ENCODE measurements at places on chromosomes 6 and 20.

GRCh38 chr20:48247961-48248360, 462.7 kb upstream of the SULF2 start:
- no peak for DNase-seq

GRCh38 chr20:41133709-41134361, 3.5 kb upstream of the PLCG1 start:
- no peak for DNase-seq

DNA sequence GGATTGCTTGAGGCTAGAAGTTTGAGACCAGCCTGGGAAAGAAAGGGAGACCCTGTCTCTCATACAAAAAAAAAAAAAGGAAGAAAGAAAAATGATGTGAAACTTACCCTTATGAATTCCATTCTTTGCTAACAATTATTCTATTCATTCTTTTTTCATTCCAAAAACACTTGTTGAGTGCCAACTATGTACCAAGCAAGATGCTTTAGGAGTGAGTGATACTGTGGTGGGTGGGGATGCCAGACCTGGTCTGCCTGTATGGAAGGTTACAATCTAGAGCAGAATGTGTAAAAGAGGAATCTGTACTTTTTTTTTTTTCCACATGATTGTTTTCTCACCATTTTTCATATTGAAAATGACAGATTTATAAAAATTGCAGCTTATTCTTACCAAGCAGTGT, 73.8 kb upstream of the TULP1 start:
- DNase-seq = no peak

- DNase-seq = no peak
Observed at GRCh38 chr20:54062812-54063280, 7.5 kb downstream of the BCAS1 start.

DNA sequence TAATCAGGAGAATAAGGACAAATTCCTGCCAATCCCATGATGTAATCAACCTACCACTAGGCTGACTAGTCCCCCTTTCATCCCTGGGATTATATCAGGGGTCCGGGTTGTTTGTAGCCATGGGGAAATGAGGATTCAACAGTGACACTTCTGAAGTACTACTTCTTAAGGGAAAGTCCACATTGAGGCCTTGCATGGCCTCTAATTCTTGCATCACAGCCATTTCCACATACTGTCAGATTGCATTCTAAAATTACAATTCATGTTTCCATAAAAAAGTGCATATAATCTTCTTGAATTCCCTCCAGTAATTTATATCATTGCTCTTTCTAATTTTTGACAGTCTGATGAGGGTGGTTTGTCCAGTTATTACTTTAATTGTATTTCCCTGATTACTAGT, 184.2 kb downstream of the PHF3 start:
- no peak for DNase-seq

- no peak for DNase-seq
Observed at GRCh38 chr6:117818449-117818848, 88.6 kb upstream of the SLC35F1 start.

DNA sequence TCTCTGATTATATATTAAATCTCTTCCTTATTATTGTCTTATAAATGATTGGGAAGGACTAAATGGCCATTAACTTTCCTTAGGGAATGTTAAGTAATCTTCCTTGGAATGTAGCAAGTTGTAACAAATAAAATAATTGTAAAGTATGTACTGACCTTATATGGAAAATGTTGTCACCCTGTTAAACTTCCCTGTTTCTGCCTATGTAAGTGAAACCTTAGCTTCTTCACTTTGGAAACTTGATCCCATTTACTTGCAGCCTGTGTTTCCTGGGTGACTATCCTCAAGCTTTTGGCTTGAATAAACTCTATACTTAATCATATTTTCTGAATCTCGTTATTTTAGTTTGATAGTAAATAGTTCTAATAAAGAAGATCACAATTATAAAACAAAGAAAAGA, 519.5 kb upstream of the PTCHD4 start:
- DNase-seq = no peak

DNA sequence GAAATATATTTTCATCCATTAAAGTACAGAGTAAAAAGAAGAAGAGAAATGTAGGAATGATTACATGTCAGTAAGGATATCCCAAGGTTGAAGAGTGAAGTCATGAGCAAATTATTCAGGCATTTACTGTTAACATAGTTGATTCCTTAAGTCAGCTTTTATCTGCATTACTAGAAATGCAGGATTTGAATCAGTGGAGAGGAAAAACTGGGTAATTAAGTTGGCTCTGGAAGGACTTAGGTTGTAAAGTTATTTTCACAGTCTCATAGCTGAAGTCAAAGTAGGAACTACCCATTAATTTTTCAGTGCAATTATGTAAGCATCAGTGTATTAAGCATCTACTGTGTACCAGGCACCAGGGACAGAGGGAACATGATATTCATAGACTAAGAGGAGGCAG, 7.8 kb downstream of the NAA20 start:
- DNase-seq = no peak

DNA sequence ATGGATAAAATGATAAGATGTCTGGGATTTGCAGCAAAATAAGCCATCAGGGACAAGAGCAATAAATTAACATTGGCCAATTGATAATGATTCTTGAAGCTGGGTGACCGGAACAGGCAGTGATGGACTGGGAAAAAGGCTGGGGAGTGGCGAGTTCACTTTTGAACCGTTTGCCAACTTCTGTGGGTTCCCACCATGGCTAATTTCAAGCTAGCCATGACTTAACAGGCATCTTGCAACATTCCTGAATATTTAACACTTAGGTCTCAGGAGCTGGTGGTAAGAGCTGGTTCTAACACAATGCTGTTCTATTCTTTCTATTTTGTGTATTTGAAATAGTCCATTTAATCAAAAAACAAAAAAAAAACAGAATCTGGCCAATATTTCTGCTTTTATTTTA, 37.6 kb upstream of the CD83 start:
- no peak for DNase-seq

GRCh38 chr6:51892339-51892738, 195.1 kb downstream of the PKHD1 start:
- DNase-seq = no peak

GRCh38 chr6:125469915-125470314, 168.1 kb upstream of the HDDC2 start:
- no peak for DNase-seq

DNA sequence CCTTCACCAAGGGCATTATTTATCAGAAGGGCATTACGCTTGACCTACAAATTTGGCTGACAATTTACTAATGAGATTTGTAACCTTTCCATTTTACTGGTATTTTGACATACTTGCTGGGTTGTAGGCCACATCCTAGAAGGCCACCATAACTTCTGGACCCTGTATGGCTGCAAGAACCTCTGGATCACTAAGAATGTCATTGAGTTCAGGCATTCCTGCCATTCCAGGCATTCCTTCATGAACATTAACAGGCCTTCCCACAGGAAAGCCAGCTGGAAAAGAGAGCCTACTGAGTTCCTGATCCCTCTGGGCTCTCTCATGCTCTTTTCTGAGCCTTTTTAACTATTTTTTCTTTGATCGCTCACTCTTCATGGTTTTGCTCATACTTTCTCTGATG, 28.4 kb upstream of the SLC35A1 start:
- DNase-seq = no peak

DNA sequence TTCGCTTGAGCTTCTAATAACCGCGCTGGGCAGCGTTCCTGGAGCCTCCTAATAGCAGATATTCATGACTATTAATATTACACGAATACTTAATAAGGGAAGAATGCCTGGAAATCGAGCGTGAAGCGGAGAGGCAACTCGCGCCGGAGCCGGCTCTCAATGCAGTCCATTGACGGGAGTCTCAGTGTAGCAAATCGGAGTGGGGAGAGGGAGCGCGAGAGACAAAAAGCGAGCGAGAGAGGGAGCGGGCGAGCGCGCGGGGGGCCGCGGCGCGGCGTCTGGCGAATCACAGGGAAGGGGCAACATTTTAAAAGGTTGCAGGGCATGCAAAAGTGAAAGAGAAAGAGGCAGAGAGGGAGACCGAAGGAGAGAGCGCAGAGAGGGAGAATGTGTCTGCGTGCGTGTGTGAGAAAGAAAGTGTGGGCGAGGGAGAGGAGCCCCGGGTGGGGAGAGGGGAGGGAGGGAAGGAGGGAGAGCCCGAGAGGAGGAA, 2.9 kb downstream of the TFAP2A start:
- no peak for DNase-seq

- no peak for DNase-seq
Observed at GRCh38 chr6:28377879-28378278, 21.7 kb downstream of the ZSCAN12 start.

DNA sequence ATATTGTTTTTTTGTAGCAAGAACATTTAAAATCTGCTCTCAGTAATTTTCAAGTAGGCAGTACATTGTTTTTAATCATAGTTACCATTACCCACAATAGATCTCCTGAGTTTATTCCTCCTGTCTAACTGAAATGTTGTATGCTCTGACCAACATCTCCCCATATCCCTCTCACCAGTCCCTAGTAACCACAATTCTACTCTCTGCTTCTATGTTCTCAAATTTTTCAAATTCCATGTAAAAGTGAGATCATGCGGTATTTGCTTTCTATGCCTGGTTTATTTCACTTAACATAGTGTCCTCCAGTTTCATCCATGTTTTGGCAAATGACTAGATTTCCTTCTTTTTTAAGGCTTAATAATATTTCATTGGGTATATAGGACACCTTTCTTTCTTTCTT, 300.5 kb downstream of the KCNQ5 start:
- DNase-seq = no peak

DNA sequence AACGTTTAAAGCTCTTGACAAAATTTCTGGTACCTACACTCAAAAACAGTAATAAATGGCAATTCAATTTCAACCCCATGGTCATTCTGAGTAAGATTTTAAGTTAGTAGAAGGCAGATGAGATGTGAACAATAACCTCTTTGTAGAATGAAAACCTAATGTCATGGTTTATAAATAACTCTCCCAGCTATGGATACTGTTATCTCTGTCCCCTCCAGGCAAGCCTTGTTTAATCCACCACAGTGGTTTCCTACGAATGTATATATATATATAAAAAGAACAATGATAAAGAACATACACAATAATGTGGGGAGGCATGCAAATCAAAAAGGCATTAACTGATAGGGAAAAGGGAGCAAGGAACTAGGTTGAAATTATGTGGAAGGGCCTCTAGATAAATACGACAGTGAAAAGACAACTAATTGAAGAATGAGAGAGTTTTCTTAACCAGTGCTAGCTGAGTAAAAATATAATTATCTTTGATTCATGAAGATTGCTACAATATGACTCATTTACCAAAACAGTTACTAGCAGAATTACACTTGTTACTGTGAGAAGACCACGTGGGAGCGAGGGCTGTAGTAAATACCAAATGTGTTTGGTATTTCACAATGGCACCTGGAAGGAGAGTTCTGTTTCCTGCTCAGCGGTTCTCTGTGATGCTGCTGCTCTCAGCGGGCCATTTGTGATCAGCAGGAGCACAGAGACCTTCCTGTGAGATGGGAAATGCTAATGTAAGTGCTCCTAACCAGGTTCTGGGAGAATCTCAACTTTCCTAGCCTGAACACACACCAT, 173.7 kb downstream of the MBOAT1 start:
- no peak for DNase-seq

DNA sequence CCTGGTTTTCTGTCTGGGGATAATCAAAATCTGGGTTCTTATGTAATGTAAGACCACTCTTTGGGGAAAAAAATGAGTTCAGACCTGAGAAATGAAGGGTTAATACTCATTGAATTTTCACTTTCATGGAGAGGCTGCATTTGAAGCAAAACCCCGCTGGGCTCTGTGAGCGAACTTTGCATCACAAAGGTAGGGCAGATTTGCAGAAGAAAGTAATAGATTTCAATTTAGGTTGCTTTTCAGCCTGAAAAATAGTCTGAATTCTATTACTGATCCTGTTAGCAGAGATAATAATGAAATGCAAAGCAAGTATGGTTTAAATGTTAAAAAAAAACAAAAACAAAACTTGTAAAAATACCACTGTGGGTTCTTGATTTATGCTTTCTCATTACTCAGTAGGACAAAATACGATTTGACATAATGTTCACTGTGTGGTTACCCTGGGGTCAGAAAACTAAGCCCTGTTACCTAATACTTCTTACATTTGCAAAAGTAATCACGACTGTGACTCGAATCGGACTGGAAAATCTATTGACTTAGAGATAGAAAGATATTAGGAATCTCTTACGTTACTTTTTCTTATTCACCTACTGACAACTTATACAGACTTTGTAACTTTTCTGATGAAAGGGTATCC, 72.2 kb downstream of the UST start:
- no peak for DNase-seq

DNA sequence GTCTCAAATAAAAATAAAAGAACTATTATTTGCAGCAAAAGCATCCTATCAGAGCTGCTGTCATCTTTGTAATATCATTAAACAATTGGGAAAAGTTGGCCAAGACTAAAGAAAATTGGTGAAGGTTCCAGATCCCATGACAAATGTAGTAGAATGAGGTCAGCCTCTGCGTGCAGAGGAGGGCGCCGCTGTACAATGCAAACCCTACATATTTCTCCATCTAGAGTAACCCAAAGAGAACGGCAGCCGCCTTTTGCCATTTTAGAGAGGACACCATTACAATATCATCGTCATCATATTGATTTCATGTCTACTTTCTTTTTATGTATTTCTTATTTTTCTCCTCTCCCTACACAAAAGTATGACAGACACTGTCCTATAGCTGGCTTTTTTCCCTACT, 59.5 kb downstream of the ZMYND8 start:
- DNase-seq = no peak

DNA sequence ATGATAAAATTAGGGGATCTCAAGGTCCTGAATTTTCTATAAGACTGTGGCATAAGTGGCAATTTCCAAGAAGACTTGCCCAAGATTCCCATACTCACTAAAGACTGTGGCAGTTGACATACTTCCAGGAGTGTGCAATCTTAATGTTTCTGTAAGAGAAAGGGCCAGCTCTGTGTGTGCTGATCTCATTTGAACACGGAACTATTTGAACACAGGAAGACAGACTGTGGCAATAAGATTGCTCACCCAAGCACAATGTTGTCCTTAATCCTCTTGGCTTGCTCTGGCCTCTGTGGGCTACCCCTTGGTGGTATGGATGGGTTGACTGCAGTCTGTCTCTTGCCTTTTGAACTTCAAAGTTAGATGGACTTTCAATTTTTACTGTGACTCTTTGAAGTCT, 151.4 kb downstream of the PHF3 start:
- no peak for DNase-seq

GRCh38 chr6:70225055-70225454, 77.8 kb downstream of the COL9A1 start:
- DNase-seq = no peak

DNA sequence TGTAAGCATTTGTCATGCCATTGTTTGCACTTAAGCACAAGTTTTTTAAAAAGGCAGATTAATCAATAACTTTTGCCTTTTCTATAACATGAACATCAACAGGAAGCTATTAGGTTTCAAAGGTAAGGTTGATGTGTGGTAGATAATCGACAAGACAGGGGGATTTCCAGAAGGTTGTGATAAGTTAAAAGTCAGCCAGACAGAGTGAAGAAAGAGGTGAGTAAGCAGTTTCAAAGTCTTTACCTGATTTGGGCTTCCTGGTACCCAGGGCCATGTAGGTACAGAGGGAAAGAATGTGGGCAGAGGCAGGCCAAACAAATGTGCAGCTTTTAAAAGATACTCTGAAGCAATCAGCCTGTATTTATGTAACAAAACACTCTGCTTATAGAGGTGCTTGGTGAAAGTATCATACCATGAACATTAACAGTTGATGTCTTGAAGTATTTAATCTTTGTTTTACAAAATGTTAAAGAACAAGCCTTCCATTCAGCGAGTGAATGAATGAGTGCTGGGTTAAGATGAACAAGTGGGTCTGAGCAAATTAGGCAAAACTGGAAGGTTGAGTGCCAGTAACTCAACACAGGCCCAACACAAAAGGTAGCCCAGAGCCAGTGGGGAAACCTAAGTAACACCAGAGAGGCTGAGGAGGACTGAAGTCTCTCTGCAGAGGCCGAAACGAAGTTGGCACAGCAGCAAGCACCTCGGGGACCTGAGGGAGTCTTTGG, 60.2 kb downstream of the LRRC1 start:
- no peak for DNase-seq
